ENCODE measurements at places on chromosomes 7 and 10. TPM values are rescaled to one million over a fixed set of nuclear protein-coding genes. Genes with fewer than 3 reads are reported as not detected.

- DNase-seq, result no peak
Observed at GRCh38 chr10:122476333-122476695, 15.0 kb downstream of the HTRA1 start.

- DNase-seq, result no peak
Observed at GRCh38 chr7:46839651-46840050, 742.3 kb downstream of the TNS3 start.

The OR2A2 gene
- total RNA-seq, result not detected

The PRKAR2B gene
- total RNA-seq, result 47.1 TPM

DNA sequence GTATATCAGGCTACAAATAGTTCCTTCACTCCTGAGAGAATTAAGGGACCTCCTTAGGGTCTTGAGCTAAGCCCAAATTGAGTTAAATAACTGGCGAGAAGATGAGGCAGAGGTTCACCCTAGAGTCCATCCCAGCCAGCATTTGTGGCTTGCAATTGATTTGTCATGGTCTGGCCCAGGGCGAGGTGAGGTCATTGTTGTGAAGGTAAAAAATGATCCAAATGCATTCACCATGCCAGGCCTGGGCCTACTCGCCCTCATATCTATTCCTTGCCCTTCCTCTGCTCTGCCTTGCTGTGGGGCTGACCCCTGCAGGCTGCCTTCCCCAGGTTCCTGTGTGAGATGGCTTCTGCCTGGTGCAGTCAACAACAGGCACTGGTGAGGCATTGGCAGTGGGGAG is 207.2 kb downstream of the ZNF365 start:
- DNase-seq, result no peak

- DNase-seq, result peak; percentile 43
Observed at GRCh38 chr7:22156205-22156604, 200.7 kb downstream of the RAPGEF5 start.

DNA sequence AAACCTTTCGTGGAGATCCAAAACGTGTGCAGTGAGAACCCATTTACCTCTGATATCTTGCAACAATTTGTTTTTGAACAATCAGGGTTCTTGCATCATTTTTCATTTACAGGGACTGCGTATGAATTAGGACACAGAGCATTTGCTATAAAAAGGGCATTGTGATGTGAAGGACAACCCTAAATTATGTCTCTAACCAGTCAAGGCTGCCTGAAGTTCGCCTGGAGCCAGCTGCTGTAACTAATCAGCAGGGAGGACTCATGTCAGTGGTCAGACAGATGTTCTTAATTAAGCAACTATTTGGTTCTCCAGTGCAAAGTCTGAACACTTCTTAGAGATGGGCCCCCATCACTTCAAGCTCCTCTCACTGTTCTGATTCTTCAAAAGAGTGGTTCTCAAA is 674.8 kb downstream of the KCNMA1 start:
- no peak for DNase-seq

- no peak for DNase-seq
Observed at GRCh38 chr10:10661176-10661575, 356.5 kb upstream of the CELF2 start.

GRCh38 chr7:15925608-15926007 is 239.1 kb upstream of the MEOX2 start:
- no peak for DNase-seq

GRCh38 chr10:79189853-79190435 is 121.2 kb downstream of the ZMIZ1 start:
- DNase-seq, result peak; percentile 91

- peak; percentile 45 for DNase-seq
Observed at GRCh38 chr10:43255634-43256431, 11.0 kb downstream of the RASGEF1A start.

The CHST3 gene
- total RNA-seq, result 13.7 TPM

DNA sequence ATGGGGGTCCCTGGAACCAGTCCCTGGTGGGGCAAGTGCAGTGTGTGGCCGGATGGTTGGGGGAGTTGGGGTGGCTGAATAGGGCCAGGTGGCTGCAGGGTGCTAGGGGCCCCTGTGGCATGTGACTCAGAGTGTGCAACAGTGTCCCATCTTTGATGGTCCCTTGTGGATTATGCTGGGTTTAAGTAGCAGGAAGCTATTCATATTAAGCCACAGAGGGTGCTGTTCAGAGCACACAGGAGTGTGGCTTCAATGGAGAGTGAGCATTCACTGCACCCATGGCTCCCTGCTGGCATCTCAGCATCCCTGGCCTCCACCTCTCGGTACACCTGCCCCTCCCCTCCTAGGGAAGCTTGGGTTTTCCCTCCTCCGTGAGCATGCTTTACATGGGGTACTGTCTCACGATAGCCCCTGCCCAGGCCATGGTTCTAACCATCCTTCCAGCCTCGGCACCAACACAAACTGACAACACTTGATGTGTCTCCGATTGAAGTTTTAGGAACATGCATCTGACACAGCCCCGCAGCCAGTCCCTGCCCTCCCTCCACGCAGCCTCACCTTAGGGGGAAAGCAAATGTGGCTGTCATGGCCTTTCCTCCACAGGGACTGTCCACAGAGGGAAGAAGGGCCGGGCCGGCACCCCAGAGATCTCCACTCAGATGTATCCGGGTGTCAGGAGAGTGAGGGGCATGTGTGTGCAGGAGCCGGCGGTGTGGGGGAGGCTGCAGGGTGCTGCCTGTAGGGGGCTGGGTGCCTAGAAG is 30.4 kb upstream of the PPIF start:
- DNase-seq, result no peak

The ASB10 gene
- not detected for total RNA-seq

DNA sequence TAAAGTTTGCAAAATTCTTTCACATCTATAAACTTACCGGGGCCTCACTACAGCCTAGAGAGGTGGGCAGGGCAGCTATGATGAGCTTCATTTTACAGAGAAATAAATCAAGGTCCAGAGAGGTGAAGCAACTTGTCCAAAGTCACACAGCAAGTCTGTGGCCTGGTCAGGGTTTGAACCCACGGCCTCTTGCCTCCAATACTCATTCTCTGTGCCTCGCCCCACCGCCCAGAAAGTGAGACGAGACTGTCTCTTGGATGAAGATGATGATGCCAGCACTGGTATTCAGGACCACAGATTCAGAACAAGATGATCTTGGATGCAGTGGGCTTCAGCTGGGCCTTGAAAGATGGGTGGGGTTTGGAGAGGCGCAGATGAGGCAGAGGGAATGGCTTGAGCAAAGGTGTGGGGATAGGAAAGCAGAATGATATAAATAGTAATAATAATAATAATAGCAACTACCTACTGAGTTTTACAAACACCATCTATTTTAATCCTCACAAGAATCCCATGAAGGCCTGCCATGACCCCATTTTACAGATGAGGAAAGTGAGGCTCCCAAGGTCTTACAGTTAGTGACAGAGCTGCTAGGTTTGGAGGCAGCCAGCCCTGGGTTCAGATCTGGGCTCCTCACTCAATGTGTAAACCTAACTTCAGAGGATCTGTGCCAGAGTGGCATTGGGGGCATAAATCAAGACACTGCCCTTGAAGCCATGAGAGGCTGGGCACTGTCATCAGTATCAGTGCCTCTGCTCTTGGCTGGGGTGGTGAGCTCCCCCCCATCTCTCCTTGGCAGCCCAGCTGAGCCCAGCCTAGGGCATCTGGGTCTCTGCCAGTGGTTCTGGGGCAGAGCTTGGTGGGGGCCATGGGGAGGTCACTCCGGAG is 70.0 kb downstream of the NEURL1 start:
- DNase-seq, result no peak

- no peak for DNase-seq
Observed at GRCh38 chr10:73244866-73245477, 2.1 kb downstream of the DNAJC9 start.

The NYAP1 gene
- 66.6 TPM for total RNA-seq

DNA sequence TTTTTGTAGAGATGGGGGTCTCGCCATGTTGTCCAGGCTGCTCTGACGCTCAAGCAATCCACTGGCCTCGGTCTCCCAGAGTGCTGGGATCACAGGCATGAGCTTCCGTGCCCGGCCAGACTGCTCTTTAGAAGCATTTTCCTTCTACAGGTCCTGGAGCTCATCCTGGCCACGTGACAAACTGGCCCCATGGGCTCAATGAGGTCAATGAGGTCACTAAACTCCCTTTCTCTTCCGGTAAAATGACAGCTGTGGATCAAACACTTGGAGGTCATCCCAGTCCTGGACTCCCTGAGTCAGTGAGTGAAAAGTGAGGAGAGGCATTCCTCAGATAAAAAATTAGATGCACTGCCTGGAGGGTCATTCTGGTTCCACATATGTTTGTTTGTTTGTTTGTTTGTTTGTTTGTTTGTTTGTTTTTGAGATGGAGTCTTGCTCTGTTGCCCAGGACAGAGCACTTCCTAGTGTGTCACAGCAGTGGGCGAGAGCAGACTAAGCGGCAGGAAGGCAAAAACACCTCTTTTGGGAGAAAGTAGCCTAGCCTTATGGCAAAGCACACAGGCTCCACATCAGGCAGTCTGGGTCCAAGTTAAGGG is 134.9 kb downstream of the TNS3 start:
- no peak for DNase-seq

The CYP3A4 gene
- not detected for total RNA-seq

The UPK3B gene
- 3.6 TPM for total RNA-seq

DNA sequence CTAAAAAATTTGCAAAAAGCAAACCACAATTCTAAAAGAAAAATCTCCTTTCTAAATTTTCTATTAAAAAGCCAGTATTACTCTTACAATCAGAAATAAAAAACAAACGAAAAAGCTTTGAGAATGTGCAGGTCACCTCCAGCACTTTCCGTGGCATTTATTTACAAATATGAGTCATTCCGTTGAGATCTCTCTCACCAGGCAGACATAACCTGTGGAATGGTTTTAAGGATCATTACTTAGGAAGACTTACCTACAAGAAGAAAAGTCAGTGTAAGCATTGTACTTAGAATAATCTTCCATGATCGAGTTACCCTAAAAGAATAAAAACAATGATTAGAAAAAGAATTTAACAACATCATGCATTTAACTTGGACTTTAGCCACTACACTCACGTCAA is 3.3 kb downstream of the SUN3 start:
- no peak for DNase-seq

DNA sequence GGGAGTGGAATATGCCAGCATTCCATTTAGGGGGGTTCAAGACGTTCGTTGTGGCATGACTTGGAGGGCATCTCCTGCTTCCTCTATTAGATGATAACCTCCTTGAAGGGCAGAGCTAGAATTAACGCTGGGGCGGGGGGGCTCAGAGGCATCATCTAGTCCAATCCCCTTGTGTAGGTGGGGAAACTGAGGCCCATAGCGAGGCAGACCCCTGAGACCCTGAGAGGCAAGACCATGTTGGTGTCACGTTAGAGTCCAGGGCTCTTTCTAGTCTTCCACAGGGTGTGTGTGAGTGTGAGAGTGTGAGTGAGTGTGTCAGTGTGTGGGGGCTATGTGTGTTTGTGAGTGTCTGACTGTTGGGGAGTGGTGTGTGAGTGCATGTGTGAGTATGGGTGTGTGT is 29.3 kb upstream of the NUB1 start:
- no peak for DNase-seq

The ZNF425 gene
- 8.6 TPM for total RNA-seq

The PRTFDC1 gene
- total RNA-seq, result 26.9 TPM

DNA sequence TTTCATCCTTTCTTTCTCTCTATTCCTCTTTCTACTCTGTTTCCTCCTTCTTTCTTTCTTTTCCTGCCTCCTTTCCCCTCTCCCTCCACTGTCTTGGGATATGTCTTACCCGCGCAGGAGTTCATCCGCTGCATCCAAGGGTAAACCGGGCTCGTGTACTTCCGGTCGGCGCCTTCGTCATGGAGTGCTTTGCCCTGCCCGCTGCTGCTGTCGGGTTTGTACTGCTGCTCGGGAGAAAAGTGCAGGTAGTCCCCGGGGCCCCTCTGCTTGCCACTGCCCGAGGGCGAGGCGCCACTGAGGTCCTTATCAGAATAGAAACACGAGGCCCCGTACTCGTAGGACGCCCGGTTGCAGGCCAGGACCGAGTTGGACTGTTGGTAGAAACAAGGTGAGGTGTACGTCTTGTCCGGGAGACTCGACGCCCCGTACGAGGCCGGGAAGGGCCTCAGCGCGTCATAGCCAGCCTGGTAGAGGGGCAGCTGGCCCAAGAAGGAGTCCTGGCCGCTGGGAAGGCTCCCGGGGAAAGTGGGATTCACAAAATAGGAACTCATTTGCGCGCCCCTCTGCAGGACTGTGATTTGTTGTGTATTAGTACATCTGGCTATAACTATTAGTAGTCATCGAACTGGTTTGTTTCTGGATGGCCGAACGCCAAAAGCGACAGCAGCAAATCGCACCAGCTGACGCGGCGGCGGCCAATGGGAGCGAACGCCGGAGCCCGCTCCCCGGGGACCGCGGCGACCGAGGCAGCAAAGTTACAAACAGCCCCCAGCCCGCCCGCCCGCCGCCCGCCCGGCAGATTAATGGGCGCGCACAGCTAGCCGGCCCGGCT is at the start of gene HOXA6:
HOXA6 (minus strand) TSS at position 576 of the 832 bp plus-strand sequence; CDS start at position 551, 25 bp downstream.
- DNase-seq, result no peak

DNA sequence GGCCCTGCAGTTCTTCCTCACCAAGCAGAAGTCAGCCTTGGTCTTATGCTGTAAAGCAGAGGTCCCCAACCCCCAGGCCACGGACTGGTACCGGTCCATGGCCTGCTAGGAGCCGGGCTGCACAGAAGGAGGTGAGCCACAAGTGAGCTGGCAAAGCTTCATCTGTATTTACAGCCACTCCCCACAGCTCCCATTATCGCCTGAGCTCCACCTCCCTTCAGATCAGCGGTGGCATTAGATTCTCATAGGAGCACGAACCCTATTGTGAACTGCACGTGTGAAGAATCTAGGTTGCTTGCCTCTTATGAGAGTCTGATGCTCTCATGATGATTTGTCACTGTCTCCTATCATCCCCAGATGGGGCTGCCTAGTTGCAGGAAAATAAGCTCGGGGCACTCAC is 87.6 kb upstream of the NEBL start:
- no peak for DNase-seq

DNA sequence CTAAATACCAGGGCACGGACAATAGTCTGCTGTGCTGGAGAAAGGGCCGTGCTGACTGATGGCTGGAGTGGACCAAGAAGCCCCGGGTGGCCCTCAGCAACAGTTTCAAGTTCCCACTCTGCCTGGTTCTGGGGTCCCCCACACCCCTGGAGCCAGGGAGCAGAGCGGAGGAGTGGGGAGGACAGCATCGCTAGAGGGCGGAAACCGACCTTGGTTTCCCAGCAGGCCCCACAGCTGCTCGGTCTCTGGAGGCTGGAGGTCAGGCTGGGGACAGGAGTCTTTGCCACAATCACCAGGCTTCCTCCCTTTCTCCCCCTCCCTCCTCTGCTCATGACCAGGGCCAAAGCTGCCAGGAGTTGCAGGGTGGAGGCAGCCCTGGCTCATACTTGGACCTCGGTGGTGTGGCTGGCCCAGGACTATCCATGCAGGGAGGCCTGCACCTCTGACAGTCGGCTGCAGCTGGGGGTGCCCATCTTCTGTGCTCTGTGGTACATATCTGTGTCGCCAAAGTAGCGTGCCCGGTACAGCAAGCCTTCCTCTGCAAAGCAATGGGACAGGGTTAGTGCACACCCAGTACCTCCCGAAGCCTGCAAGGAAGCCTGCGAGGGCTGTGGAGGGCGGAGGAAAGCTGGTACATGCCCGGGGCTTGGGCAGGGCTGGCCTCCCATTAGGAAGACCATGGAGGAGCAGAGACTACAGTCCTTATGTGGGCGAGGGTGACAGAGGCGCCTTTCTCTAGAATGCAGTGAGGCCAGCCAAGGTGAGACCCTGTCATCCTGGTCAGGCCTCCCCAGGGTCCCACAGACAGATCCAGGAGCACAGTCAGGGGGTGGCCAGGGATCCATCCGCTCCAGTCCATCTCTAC is 19.1 kb downstream of the DNAJB12 start:
- no peak for DNase-seq

- DNase-seq, result no peak
Observed at GRCh38 chr10:29643771-29644501, 9.2 kb upstream of the SVIL start.
